ENCODE measurements at places on chromosomes 12 and 14.

GRCh38 chr12:116717466-116718437 lies 20.1 kb downstream of the SPRING1 start:
- peak; percentile 71 for DNase-seq

- DNase-seq = no peak
Observed at GRCh38 chr12:64232196-64232595, 10.1 kb upstream of the KICS2 start.

- DNase-seq = no peak
Observed at GRCh38 chr12:92928421-92928961, 604 bp downstream of the EEA1 start.

GRCh38 chr14:26996246-26996645 lies 398.4 kb upstream of the NOVA1 start:
- no peak for DNase-seq

DNA sequence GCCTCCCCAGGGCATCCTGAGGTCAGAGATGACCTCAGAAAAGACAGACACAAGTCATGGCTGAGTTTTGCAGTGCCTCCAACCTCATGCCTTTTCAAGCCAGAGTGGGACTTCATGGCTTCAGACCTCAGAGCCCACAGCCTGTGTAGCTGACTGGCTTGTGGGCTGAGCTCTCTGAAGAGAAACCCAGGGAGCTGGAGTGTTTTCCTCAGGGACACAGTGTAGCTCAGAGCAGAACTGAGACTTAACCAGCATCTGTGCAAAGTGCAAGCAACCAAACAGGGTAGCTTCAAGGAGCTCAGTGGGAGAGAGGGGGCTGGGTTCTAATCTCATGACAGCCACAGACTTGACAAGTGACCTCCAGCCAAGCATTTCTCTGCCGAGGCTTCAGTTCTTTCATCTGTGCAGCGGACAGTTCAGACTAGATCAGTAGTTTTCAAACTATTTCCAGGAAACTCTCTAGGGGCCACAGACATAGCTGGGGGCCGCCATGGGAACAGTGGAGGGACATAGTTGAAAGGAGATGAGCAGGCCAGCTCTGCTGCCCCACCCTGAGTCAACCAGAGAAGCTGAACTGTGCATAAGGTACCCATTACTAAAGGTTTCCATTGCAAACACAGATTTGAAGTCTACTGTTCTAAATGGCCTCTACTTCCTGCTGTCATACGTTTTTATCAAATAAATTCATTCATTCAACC lies 80.0 kb downstream of the LGMN start:
- no peak for DNase-seq

DNA sequence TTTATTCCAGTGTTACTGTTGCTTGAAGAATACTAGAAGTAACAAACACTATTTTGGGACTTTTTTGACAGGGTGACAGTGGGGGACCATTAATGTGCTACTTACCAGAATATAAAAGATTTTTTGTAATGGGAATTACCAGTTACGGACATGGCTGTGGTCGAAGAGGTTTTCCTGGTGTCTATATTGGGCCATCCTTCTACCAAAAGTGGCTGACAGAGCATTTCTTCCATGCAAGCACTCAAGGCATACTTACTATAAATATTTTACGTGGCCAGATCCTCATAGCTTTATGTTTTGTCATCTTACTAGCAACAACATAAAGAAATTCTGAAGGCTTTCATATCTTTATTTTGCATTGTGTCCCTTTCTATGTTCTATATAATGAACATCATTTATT lies 44.5 kb downstream of the TMPRSS12 start:
- DNase-seq = no peak

DNA sequence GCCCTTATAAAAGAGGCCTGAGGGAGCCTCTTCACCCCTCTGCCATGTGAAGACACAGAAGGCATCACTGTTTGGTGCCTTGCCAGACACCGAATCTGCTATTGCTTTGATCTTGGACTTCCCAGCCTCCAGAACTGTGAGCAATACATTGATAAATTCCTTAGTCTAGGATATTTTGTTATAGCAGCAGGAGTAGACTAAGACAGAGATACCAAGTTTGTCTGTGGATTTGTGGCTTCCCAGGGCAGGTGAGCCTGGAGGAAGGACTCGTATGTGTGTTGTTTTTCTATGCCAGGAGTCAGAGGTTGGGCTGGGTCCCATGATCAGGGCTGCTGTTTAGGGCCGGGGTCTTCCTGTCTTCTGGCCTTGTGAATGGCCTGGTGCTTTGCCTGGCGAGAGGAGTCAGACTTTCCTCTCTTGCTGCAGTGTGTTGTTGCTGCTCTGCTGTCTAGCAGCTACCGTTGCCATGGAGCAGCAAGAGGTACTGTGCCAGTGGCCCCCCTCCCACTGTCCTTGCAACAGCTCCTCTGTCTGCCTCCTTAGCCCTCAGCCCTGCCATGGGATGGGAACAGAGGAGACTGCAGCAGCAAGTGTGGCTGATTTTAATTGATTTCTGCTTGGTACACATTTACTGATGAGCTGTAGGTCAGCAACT lies 111.2 kb downstream of the CHST11 start:
- no peak for DNase-seq

- DNase-seq = no peak
Observed at GRCh38 chr12:117805865-117806264, 162.9 kb downstream of the KSR2 start.

GRCh38 chr12:34348836-34349672 lies 326.8 kb downstream of the ALG10 start:
- no peak for DNase-seq

DNA sequence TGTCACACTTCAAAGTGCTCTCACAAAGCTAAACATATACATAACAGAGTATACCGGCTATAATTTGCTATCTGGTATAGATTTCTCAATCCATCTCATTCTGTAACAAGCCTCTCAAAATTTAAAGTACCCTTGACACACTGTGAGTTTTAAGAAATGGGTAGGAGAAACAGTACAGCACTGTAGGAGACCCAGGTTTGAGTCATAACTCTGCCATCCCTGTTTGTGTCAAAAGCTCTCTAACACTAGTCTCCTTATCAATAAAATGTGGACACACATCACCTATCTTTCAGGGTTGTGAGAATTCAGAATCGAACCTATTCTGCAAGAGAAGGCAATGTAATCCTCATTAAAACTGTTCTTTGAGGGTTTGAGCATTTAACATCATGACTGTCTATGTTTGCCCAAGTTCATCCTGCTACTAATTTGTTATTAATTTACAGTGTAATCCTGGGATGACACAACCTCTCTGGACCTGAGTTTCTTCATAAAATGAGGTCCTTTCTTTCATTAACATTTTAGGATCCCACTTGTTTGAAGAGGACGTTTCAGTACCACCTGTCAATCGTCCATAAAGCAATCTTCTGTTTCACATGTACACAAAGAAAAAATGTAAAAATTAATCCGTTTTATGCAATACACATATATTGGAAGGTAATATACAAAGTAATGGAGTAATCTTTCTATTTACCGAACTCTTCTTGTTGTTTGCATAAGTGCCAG lies 12.1 kb downstream of the SPTSSA start:
- no peak for DNase-seq

- DNase-seq = no peak
Observed at GRCh38 chr14:63286071-63286470, 32.7 kb downstream of the GPHB5 start.

GRCh38 chr12:106900554-106900953 lies 55.2 kb upstream of the TMEM263 start:
- no peak for DNase-seq

DNA sequence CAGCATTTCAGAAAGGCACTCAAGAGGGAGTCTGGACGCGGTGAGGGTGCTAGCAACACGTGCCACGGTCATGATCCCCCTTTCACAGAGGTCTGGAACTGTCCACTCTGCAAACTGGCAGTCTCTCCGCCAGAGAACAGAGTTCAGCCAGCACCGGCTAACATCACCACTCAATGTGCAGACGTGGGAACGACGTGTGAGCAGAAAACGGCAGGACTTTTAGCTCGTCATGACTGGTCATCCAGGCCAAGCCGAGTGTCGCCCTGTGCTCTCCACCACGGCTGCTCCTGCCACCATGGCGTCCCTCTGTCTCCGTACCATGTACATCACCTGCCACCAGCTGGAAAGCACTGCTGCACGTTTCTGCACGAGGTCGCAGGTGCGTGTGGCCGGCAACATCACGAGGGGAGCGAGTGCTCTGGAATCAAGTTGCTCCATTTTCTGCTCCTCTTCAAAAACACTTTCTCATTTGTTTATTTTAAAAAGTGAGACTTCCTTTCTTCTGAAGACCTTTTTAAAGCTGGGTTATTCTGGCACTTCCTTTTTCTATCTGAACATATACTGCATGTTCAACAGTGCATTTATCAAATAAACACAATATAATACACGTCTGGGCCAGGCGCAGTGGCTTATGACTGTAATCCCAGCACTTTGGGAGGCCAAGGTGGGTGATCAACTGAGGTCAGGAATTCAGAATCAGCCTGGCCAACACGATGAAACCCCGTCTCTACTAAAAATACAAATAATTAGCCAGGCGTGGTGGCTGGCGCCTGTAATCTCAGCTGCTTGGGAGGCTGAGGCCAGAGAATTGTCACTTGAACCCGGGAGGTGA lies 28.0 kb downstream of the SLC15A4 start:
- DNase-seq = no peak

DNA sequence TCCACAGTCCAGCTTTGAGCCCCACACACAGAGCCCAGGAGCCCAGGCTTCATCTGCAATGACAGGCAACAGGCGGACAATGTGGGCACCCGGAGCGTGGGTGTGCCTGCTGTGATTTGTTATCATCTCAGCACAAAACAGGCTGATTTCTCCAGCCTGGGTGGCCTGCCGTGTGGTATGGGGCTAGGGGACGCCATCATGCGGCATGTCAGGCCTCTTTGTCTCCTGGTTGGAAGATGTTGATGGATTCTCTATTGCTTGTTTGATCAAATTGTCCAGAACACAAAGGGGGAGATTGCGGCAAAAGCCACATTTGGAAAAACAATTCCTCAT lies 147.1 kb downstream of the KIF26A start:
- DNase-seq = no peak

- DNase-seq = peak; percentile 41
Observed at GRCh38 chr12:124921200-124922031, 7.0 kb upstream of the UBC start.

- DNase-seq = no peak
Observed at GRCh38 chr12:1322821-1323220, 271.6 kb downstream of the FBXL14 start.

DNA sequence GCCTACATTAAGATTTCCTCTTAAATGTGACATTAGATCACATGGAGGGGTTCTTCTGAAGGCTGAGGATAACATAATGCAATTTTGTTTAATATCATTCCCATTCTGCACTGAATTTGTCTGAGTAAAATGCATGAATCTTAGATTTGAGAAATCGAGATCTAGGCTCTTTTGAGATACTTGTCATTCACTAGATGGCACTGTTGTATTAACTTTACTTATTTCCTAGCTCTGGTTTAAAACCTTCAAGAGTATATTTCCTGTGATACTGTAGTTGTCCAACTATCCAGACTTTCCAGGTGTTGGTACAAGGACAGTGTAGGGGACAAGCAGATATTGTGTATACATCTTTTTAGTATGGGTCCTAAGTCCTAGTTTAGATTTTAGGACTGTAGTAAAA lies 91.7 kb upstream of the SEL1L start:
- no peak for DNase-seq

Measured in astrocyte (in vitro differentiated cells and primary cell).